Fibroblast of skin of left biceps (primary cell): ENCODE measurements at places on chromosomes 3 and 15.

GRCh38 chr3:15094187-15094875 is 4.6 kb downstream of the RBSN start:
- no peak for DNase-seq

DNA sequence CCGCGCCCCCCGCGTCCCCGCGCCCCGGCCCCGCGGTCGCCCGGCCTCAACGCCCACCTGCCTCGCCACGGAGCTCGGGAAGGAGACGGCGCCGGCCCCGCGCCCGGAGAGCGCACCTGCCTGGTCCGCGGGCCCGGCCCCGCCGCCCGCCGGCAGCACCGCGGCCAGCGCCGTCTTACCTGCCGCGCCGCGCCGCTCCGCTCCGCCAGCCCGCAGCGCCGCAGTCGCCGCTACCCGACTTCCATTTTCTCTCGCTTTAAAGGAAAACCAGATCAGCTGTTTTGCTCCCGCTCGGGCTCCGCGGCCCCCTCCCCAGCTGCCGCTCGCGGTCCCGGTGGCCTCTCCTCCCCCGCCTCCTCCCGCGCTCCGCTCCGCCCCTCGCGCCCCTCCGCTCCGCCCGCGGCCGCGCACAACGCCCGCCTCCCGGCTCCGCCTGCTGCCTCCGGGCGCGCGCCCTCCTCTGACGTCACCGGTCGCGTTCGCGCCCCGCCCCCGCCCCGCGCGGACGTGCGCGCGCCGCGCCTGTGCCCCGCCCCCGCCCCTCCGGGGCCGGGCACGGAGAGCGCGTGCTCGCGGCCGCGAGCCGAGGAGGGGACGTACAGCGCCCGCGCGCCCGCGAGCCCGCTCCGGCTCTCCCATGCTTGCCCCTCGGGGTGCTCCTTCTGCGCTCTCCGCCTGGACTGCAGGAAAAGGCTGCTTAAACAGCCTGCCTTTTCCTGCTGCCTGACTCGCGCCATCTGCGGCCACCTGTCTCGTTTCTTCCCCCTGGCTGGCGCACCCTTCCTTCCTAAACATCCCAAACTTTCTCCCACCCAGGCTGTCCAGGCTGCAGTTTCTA is 159.8 kb upstream of the CHRNA7 start:
- DNase-seq: peak; percentile 57

DNA sequence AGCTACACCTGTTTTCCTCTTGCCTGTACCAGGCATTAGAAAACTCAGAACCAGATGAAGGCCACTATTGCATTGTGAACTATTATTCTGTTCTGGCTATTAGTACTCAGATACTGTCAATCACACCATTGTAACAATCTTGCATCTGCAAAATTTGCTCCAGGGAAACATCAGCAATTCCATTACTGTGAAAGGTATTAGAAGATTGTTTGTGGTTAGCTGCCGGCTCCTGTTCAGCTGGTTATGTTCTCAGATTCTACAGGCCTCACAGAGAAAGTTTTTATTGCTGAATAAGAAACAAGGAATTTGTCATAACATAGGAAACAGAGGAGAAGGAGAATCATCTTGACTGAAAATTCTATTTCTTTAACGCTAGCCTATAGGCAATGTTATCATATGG is 179.9 kb downstream of the PLOD2 start:
- DNase-seq: peak; percentile 20

- peak; percentile 9 for DNase-seq
Observed at GRCh38 chr3:126014252-126014651, 45.3 kb downstream of the ROPN1B start.

- DNase-seq: no peak
Observed at GRCh38 chr15:76711351-76711827, 193.8 kb downstream of the SCAPER start.
